ENCODE measurements at places on chromosomes 6 and 20. TPM values are rescaled to one million over a fixed set of nuclear protein-coding genes. Genes with fewer than 3 reads are reported as not detected.

The METTL24 gene
- total RNA-seq: not detected

The CD93 gene
- total RNA-seq: 6.7 TPM

The LY6G5B gene
- 28.1 TPM for total RNA-seq

The C2 gene
- 0.58 TPM for total RNA-seq

The STXBP5 gene
- total RNA-seq: 20.2 TPM

The HCRTR2 gene
- total RNA-seq: not detected

The ROS1 gene
- not detected for total RNA-seq

The RPS18 gene
- total RNA-seq: 4,633 TPM

The TNNC2 gene
- total RNA-seq: not detected

The PAK5 gene
- not detected for total RNA-seq

The SPATS1 gene
- not detected for total RNA-seq

The KCNQ5 gene
- total RNA-seq: 1.3 TPM

The TPBG gene
- 0.43 TPM for total RNA-seq

The BMP6 gene
- total RNA-seq: 0.21 TPM

The HS3ST5 gene
- not detected for total RNA-seq

The OR12D3 gene
- total RNA-seq: not detected

The BACH2 gene
- total RNA-seq: 22.9 TPM

The PIGU gene
- total RNA-seq: 17.3 TPM

The ANKRD60 gene
- total RNA-seq: not detected

The PLEKHG1 gene
- 2.5 TPM for total RNA-seq

The MUCL3 gene
- total RNA-seq: not detected

The ACTR5 gene
- total RNA-seq: 10.4 TPM

The ZNF343 gene
- 10.1 TPM for total RNA-seq

The FABP7 gene
- not detected for total RNA-seq

The ACSS1 gene
- total RNA-seq: 23.3 TPM

The ENPP3 gene
- 0.45 TPM for total RNA-seq

The SDCBP2 gene
- total RNA-seq: 1.8 TPM

The BMP2 gene
- not detected for total RNA-seq

The ERVFRD-1 gene
- not detected for total RNA-seq

Data from activated T-helper 17 cell treated with anti-CD3 and anti-CD28 coated beads, Interleukin-2, amount 50 U/mL, for 72 hours (primary cell).